ENCODE measurements at places on chromosomes 5 and 9. TPM values are rescaled to one million over a fixed set of nuclear protein-coding genes. Genes with fewer than 3 reads are reported as not detected.

GRCh38 chr9:5310851-5311250 is 6.3 kb upstream of the RLN2 start:
- no peak for DNase-seq

GRCh38 chr9:131276094-131276888 is at the start of gene FAM78A:
Gene FAM78A (minus strand): TSS chr9:131276510. CDS start chr9:131276179, 331 bp downstream.
- DNase-seq = no peak

DNA sequence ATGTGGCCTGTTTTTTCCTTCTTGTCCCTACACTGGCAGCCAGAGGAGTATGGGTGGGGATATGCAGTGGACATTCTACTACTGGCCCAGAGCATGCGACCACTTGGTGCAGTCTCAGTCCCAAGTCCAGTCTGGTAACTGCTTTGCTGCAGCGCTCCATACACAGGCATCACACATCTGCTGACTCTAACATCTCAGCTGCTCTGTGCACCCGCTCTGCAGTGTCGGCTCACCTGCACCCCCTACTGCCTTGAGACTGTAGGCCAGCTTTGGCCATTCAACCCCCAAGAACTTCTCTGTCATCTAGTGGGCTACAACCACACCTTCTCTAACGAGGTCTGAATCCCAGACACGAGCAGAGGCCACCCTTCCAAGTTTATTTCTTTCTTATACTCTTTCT is 46.4 kb upstream of the SLCO6A1 start:
- no peak for DNase-seq

- peak; percentile 91 for DNase-seq
These were observed 4.5 kb downstream of the FANCC start for GRCh38 chr9:95313010-95313498.

DNA sequence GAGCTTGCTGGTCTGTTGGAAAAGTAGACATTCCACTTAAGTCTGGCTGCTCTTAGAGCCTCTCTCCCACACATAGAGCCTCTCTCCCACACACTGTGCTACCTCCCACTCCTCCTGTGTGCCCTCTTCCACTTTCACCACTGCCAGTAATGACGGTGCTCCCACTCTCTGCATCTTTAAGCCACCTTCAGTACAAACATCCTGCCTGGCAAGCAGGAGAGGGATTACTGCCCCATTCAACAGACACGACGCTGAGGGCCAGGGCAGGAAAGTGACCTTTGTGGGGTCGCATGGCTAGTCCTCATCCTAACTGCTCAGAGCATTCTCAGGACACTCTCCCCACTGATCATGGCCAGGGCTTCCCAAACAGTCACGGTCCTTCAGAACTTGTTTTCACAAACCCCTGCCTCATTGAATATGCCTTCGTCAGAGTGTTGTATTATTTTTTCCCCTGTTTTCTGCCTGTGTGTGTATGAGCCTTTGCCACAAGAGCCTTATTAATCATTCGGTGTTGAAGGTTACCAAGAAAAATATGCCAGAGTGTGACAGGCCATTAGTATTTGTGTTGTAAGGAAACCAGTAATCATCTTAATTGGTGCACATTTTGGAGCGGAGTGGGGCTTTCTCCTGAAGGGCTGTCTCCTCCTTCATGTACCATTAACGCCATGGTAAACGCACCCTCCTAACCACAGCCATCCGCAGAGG is 87.1 kb upstream of the SAP30L start:
- no peak for DNase-seq

DNA sequence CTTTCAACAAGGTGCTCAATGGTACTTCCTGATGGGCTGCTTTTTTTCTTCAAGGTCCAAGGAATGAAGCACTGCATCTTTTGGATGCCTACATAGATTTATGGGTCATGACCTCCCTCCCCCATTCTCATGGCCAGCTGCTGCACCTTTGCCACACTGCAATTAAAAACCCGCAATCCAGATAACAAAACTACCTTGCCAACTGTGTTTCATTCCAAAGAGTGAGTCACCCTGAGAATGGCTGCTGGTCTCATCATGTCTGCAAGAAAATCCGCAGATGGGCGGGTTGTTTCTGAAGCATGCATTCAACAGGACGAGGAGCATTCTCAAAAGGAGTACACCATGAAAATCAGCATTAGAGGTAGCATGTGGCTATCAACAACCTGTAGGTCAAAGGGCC is 139.8 kb downstream of the ELAVL2 start:
- DNase-seq = peak; percentile 18

DNA sequence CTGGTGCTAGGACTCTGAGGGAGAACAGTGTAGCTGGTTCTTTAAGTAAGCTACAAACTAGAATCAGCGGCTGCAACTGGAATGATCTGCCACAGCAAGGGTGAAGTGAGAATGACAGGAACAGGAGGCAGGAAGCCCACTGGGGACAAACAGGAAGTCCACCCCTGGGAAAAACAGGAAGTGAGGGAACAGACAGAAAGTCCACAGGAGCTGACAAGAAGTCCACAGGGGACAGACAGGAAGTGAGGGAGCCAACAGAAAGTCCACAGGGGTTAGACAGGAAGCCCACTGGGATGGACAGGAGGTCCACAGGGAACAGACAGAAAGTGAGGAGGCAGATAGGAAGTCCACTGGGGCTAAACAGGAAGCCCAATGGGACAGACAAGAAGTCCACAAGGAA is 15.5 kb downstream of the ADAMTS16 start:
- DNase-seq = no peak

EGR1 gene
- total RNA-seq = 6.7 TPM
